Thoracic aorta (tissue), 2 donors: ENCODE measurements at places on chromosomes 2 and 18. TPM values are rescaled to one million over a fixed set of nuclear protein-coding genes. Genes with fewer than 3 reads are reported as not detected.

Gene ZNF521
- total RNA-seq: 17.2 TPM

Gene ABI2
- 37.9 TPM for total RNA-seq

Gene CNTNAP5
- total RNA-seq: not detected

- no peaks in the 10 kb centered on the region for H3K27me3 ChIP-seq
- H3K4me1 ChIP-seq: peaks cover 20% of the 10 kb centered on the region
- no peak overlapping the region for H3K4me3 ChIP-seq
- no peak overlapping the region for H3K27ac ChIP-seq
Observed at GRCh38 chr2:200300638-200301314, 5.7 kb upstream of the SPATS2L start.

GRCh38 chr2:127012868-127013267, 94.1 kb downstream of the BIN1 start:
- no peak overlapping the region for H3K4me3 ChIP-seq
- H3K27ac ChIP-seq: no peak overlapping the region
- H3K27me3 ChIP-seq: no peaks in the 10 kb centered on the region

Gene ARL4C
- 22.9 TPM for total RNA-seq

Gene RMND5A
- 23.8 TPM for total RNA-seq

GRCh38 chr2:85131116-85131515, 2.1 kb upstream of the TCF7L1 start:
- no peak overlapping the region for H3K27ac ChIP-seq
- no peaks in the 10 kb centered on the region for H3K27me3 ChIP-seq
- H3K36me3 ChIP-seq: no peaks in the 10 kb centered on the region
- H3K4me1 ChIP-seq: peaks cover 13% of the 10 kb centered on the region

Gene CIB4
- not detected for total RNA-seq

Gene CD8B2
- total RNA-seq: not detected

GRCh38 chr18:50014606-50015005, 180.3 kb downstream of the MYO5B start:
- no peaks in the 10 kb centered on the region for H3K27me3 ChIP-seq
- peaks cover 4% of the 10 kb centered on the region for H3K4me1 ChIP-seq
- H3K4me3 ChIP-seq: no peak overlapping the region
- no peak for DNase-seq
- H3K27ac ChIP-seq: no peak overlapping the region
- no peaks in the 10 kb centered on the region for H3K36me3 ChIP-seq

Gene NOSTRIN
- 5.3 TPM for total RNA-seq

Gene CCBE1
- total RNA-seq: 1.8 TPM

DNA sequence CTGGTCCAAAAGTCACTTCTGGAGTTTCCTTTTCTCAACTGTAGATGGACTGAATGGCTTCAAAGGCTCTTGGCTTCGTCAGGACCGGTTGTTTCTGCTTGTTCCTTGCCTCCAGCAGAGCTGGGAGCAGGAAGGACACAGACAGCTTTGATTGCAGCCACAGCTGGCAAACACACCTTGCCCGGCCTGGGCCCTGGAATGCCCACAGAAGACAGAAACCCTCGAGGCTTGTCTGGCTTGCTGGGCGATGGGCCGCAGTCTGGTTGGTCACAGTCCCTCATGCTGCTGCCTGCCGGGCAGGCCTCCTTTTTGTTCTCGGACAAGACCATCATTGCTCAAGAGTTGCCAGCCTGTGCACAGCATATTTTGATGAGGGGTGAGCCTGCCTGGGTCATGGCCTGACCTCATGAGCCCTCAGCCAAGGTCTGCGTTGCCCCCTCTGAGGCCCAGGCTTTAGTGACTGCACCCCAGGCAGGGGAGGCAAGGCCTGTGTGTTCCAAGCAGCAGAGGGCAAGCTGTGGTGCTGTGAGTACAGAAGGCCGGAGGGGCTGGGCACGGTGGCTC, 37.8 kb downstream of the ATP6V1C2 start:
- H3K4me3 ChIP-seq: no peak overlapping the region
- DNase-seq: no peak
- no peaks in the 10 kb centered on the region for H3K4me1 ChIP-seq
- H3K27ac ChIP-seq: no peak overlapping the region

DNA sequence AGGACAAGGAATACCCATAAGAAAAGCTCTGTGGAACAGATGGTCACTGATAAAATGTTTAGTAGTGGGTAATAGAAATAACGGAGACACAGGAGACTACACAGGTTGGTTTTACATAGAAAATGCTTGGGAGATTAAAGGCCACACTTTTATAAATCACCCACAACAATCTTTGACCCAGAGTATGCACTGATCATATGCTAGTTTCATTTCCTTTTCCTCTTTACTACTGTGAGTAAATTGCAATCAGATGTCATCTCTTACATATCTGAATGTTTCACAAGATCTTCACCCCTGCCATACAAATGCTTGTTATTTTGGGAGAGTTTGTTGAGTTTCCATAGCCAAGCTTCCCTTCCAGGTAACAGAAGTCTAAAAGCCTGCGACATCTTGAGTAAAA, 978.4 kb upstream of the KLHL29 start:
- H3K36me3 ChIP-seq: no peaks in the 10 kb centered on the region
- H3K27ac ChIP-seq: no peak overlapping the region
- no peaks in the 10 kb centered on the region for H3K27me3 ChIP-seq
- H3K4me1 ChIP-seq: no peaks in the 10 kb centered on the region
- DNase-seq: no peak
- no peak overlapping the region for H3K4me3 ChIP-seq
